ENCODE measurements at places on chromosomes 11 and 22.

GRCh38 chr11:65110354-65110861 lies 1.3 kb upstream of the TM7SF2 start:
- DNase-seq = peak; percentile 92

DNA sequence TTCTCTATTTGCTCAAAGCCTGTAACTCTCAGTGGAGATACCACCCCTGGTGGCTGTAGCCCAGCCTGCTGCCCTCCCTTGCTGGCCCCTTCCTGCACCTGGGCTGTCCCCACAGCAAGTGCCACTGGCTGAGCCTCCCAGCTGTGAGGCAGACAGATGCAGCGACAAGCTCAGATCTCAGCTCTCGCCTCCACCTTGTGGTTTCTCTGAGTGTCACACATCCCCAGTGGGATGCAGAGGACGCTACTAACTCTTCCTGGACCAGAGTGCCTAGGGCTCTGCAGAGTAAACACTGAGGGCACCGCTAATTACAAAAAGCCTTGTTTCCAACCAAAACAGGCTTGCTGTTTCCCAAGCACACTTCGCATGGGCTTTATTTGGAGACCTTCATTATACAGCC lies 8.9 kb downstream of the YPEL1 start:
- DNase-seq = no peak

DNA sequence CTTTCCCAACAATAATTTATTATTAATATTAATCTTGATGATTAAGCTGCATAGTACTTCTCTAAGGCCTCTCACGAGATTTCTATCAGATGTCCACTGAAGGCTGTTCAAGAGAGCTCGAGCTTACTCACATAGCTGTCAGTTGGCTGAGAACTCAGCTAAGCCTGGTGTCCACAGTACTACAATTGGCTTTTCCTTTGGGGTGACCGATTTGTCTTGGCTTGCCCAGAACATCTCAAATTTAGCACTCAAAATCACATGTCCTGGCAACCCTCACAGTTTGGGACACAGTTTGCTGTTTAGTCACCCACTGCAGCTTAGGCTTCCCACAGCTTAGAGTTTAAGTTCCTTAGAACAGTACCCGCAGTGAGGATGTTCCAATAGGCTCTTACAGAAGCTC lies 96.5 kb downstream of the LUZP2 start:
- no peak for DNase-seq

DNA sequence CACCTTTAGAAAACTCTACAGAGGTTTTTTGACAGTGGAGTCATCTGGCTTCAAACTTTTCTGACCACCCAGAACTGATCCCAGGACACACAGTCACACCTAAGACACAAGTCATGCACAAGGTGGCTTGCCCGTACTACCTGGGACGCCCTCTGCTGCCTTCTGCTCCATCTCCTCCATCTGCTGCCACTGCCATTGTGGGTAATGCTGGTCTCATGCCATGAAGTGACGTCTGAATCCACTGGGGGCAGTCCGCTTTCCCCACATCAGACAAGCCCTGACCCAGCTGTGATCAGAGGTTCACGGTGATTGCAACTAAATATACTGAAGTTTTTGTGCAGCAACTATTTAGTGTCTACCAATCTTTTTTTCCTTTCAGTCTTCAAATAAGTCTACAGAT lies 5.4 kb upstream of the NDUFS8 start:
- no peak for DNase-seq

DNA sequence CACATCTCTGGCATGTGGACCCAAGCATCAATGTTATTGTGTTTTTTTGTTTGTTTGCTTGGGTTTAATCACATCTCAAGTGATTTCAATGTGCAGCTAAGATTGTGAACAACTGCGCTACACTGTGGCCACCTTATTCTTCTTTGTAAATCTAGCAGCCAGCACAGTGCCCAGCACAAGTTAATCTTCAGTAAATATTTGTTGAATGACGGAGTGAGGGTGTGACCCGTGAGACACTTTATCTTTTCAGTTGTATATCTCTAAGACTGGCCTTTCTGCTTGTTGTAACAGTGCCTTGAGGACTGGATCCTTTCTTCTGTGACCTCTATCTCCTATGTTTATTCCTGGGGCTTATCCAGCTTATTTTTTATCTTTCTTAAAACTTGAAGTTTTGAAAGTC lies 21.4 kb upstream of the AMOTL1 start:
- DNase-seq = no peak
